ENCODE measurements at places on chromosomes 7 and 10.

- DNase-seq = no peak
Measured at GRCh38 chr7:96045919-96046318, 273.6 kb downstream of the DYNC1I1 start.

DNA sequence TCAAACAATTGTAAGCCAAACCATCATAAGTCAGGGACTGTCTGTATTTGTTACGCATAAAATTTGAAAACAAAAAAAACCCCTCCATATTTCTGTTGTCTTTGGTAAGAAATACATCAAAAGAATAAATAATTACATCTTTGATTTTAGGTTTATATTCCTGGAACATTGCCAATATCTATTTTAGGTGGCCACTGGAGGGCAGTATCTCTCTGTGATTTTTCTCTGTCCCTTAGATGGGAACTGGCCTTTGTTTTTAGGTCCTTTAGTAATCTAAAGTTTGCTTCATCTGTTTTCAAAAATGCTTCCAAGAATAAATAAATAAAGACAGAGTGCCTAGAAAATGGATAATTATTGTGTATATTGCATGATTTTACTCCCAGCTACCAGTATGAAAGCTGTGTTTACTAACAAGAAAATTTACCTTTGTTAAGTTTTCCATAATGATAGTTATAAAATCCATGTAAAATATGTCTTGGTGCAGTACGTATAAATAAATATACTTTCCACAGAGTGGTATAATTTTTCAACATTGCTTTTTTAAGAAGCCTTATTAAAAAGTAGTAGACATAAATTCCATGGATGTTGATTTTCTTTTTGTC is 64.2 kb downstream of the PHYHIPL start:
- no peak for DNase-seq

DNA sequence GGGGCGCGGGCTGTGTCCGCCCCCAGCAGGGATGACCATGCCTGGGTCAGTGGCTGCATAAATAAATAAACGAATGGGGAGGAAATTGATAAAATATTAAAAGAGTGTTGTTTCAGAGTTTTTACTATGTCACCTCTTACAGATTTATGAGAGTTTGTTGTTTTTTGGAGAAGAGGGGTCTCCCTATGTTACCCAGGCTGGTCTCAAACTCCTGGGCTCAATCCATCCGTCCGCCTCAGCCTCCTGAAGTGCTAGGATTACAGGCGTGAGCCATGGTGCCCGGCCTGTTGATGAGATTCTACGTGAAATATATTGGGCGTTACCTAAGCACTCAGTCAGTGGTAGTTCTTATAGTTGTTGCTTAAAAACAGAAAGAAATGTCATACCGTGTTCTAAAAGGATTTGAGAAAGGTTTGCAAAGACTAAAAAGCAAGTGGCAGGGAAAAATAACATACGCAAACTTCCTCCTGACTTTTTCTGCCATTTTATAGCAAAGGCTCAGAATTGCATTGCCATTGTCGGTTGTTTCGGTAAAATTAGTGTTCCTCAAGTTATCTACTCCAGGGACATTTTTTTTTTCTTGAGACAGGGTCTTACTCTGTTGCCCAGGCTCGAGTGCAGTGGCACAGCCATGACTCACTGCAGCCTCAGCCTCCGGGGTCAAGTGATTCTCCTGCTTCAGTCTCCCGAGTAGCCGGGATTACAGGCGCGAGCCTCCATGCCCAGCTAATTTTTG is 39.5 kb upstream of the FOXK1 start:
- DNase-seq = no peak

DNA sequence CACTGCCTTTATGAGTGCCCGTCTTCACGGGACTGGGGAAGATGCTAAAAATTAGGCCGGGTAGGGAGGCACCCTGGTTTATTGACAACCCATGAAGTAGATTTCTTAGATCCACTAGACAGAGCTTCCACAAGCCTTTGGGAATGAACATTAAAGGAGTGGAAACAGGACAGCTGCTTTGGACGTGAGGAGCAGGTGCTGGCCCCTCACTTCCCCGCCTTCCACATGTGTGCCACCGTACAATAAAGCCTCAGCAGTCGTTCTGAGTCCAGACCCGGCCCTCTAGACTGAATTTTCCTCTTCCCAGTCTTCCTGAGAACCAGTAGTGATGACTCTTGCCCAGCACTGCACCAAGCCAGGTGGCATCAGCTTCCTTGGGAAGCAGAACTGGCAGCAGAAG is 282.4 kb downstream of the CELF2 start:
- DNase-seq = no peak

DNA sequence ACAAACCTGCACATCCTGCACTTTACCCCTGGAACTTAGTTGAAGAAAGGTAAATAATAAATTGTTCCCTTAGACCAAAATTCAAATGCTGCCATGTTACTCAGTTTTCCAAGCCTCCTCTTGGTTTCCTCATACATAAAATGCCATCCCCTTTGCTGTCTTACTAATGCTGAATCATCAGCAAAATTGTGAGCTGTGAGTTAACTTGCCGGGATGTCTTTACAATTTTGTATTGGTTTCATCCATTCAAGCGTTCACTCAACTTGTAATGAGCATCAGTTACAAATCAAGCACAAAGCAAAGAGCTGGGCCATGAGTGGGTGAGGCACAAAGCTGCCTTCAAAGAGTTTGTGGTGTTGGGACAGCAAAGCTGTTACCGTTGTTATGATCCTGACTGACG is 395.8 kb upstream of the ZMIZ1 start:
- no peak for DNase-seq

GRCh38 chr7:73427902-73428787 is 5.4 kb upstream of the FZD9 start:
- no peak for DNase-seq

- DNase-seq = no peak
Measured at GRCh38 chr10:1402816-1403507, 334.4 kb downstream of the ADARB2 start.

GRCh38 chr10:62083412-62084267 is 182.1 kb downstream of the ARID5B start:
- peak; percentile 45 for DNase-seq

GRCh38 chr10:101683276-101683675 is 11.7 kb downstream of the FBXW4 start:
- DNase-seq = no peak

DNA sequence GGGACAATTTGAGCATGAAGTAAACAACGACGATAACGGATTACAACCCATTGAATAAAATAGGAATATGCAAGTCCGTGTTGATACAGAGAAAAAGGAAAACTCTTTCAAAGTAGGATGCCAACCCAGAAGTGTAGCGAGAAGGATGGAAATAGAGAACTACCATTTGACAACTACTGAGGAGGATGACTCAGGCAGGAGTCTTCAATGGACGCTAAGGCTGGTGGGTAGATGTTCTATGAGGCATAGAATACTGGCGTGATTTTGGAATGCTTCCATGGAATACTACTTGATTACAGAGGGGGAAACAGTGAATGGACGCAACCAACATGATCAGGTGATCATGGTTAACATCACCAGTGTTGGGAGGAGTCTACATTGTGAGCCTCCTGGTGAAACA is 828 bp upstream of the CFAP70 start:
- no peak for DNase-seq

GRCh38 chr7:42893346-42894240 is 18.3 kb downstream of the C7orf25 start:
- no peak for DNase-seq

DNA sequence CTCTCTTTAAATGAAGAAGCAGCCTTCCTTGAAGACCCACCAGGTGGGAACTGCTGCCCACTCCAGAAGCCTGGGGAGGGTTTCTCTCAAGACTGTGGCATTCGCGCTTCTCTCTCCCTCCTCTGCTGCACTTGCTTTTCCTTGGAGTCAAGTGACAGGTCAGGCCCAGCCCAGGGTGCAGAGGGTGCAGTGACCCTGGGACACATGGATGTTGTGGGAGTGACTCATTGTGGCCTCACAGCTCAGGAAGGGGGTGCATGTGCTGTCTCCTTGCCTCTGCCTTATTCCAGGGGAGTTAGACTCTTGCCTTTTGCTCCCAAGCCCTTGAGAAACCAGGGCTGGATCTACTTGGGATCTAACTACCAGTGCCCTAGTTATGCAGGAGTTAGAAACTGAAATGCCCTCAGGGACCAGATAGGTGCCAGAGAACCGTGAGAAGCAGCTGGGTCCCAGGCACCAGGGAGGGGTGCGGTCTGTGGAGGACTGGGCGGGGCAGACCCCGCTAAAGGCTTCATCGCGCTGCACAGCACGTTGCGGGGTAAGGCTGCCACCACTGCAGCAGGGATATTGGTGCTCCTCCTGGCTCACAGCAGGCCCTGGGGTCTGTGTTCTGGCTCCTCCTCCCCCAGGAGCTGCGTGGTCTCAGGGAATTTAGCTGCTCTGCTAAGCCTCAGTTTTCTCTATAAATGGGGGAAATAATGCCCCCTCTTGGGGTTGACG is 11.4 kb downstream of the FAM241B start:
- DNase-seq = no peak

- DNase-seq = no peak
Measured at GRCh38 chr7:50821457-50822008, 38.8 kb upstream of the GRB10 start.

DNA sequence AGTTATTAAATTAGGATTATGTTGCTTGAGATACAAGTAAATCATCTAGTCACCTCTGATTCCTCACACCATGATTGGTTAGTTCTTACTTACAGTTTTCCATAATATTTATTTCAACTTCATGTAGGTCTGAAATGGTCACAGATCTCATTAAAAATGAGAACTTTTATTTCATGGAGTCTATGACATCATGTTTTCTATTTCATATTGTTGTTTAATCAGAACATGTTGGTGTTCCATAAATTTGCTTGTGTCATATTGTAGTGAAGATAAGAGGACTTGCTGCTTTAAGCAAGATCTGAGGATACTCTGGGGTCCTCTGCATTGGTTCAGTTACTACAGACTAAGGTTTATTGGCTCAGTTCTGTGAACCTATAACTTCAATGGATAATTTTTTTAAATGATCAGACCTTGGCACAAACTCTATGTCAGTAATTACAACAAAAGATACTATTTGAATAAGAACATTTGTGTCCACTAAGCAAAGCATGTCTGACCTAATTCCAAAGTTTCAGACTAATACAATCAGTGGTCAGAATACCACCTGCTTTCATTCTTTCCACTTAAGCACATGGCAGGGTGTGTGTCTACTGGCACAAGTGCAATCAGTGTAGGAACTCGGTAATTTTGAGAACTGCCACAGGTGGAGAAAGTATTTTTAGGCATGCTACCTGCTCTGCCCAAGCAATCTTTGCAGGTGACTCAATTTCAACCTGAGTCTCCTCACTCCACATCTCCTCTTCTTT is 68.5 kb downstream of the CCDC71L start:
- no peak for DNase-seq

- DNase-seq = no peak
Measured at GRCh38 chr7:133253519-133253875, 619 bp downstream of the EXOC4 start.

GRCh38 chr10:29415876-29416275 is 127.0 kb downstream of the LYZL1 start:
- DNase-seq = no peak

DNA sequence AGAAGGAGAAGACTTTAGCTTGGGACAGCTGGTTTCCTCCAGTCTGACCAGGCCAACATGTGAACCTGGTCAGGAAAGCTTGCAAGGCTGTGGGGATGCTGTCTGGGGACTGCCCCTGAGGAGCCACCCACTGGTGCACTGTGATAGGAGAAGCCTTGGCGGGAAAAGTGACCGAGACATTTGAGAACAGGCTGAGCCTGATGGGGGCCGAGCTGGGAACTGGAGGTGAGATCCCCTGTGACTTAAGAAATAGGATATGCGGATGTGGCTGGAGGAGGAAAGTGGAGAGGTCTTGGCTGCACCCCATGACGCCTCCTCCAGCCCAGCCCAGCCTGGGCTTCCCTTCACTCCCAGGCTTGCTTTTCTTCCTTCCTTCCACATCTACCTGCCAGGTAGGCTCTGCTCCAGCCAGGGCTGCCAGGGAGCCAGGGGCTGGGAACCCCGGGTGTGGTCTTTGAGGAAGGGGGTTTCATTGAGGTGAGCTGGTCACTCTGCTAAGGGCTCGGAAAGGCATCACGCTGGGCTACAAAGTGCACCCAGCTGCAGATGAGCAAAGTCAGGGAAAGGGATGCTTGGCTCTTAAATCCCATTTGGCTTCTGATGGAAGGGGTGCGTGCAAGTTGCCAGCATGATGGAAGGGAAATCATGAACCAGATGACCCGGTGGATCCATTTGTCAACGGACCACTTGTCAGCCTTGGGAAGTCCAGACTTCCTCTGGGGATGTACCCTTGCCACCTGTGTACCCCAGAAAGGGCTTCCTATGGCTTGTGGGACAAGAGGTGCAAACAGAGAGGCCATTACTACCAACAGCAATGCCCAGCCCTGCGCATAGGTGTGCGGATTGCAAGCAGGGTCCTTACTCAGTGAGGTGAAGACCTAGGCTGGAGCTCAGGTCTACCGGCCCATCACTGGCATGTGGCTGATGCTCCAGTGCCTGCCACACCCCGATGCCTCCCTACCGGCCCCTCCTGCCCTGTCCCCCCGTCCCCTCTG is 66.3 kb downstream of the C10orf143 start:
- no peak for DNase-seq

DNA sequence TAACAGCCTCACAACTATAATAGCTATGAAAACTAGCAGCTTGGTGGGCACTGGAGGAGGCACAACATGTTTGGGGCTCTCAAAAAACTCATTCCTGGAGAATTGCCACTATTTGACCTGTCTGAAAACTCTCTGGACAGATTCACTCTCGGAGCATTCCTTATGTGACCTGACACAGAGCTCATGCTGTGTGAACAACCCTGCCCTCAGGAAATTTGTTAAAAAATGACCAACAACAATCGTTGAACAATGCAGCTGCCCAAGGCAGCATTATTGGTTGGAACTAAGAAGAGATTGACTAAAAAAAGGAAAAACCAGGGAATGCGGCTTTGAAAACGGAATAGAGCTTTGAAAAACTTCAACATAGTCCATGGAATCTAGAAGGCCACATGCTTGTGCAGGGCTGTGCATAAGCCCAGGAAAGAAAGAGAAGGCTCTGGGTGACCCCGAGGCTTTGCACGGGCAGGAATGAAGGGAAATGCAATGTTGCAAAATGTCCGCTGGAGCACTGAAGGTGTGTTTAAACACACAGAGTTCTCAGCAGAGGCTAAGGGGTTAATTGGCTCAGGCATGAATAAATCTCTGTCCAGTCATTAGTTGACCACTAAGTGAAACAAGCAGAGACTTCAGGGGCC is 52.8 kb downstream of the NAMPT start:
- no peak for DNase-seq

GRCh38 chr7:140656548-140657515 is 15.9 kb upstream of the ADCK2 start:
- peak; percentile 53 for DNase-seq

GRCh38 chr7:108716783-108717182 is 147.1 kb downstream of the DNAJB9 start:
- DNase-seq = no peak

DNA sequence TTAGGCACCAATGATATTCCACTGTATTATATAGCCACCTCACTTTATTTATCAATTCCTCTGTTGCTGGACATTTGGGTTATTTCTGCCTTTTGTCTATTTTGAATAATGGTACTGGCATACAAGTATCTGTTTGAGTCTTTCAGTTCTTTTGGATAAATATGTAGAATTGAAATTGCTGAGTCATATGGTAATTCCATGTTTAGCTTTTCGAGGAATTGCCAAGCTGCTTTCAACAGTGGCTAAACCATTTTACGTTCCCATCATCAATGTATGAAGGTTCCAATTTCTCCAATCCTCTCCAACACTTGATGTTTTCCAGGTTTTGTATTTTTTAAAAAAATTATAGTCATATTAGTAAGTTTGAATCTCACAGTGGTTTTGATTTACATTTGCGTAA is 42.3 kb downstream of the JMJD1C start:
- no peak for DNase-seq

All from CD4-positive, alpha-beta T cell treated with Interferon gamma for 1 hour (primary cell).